ENCODE measurements at places on chromosomes 4 and X. TPM values are rescaled to one million over a fixed set of nuclear protein-coding genes. Genes with fewer than 3 reads are reported as not detected.

The GPR173 gene
- polyA plus RNA-seq: 13.9 TPM

The MAGEA2B gene
- not detected for polyA plus RNA-seq

The XAGE5 gene
- polyA plus RNA-seq: not detected

The VSIG1 gene
- polyA plus RNA-seq: 0.73 TPM

The PABPC1L2B gene
- not detected for polyA plus RNA-seq

The ZAR1 gene
- polyA plus RNA-seq: not detected

The NKX1-1 gene
- polyA plus RNA-seq: not detected

The SGMS2 gene
- 14.0 TPM for polyA plus RNA-seq

The RIBC1 gene
- polyA plus RNA-seq: 3.4 TPM

The RP2 gene
- polyA plus RNA-seq: 15.4 TPM

The SYN1 gene
- 5.6 TPM for polyA plus RNA-seq

The NKX6-1 gene
- 0.07 TPM for polyA plus RNA-seq

All from left renal cortex interstitium (tissue), 4 donors.